ENCODE measurements at places on chromosomes 11 and 22.

GRCh38 chr11:107041088-107041444, 22.8 kb upstream of the GUCY1A2 start:
- DNase-seq: no peak

GRCh38 chr11:113072237-113072858, 111.1 kb downstream of the NCAM1 start:
- no peak for DNase-seq

DNA sequence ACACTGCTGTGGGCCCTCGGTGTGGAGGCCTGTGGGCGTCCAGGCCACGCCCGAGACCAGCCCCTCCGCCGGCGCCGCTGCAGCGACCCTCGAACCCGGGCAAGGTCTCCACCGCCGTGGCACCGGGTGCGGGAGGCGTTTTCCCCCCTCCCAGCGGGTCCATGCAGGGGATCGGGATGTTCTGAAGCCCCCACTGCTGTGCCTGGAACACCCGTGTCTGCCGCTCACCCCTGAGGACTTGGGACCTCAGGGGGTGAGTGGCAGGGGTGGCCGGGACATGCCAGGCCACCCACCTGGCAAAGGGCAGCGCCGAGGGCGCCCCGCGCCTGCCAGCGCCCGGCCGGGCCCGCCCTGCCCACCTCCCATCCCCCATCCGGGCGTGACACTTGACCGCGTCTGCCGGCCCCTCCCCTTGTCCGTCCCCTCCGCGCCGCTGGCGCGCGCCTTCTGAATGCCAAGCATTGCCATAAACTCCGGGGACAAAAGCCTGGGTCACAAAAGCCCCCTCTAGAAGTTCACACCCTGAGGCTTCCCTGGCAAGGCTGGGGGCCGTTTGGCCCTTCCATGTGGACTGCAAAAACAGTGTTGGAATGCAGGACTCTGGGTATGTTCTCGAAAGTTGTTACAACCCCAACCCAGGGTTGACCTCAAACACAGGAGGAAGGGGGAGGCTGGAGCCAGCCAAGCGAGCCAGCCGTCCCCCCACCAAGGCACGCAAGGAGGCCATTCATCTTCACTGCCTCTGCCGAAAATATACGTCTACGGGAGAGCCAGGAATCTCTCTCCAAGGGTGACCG, 819 bp upstream of the KCNQ1OT1 start:
- DNase-seq: no peak

GRCh38 chr11:7484645-7485044, 661 bp upstream of the OLFML1 start:
- DNase-seq: no peak

DNA sequence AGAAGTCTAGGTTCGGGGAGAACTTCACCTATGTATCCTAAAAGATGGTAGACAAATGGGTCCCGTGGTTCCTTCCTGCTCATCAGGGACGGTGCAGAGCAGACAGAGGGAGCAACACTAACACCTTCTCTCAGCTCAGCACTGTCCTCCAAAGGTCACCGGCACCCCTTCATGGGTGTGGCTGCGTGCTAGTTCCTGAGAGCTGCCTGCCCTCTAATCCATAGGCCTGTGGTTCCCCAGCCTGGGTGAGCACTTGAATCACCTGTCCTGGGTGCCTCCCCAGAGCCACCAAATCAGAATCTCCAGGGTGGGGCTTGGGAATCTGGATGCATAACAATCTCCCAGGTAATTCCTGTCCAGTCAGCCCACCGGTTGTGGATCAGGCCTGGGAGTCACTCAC, 113.9 kb upstream of the TMEM45B start:
- DNase-seq: no peak

DNA sequence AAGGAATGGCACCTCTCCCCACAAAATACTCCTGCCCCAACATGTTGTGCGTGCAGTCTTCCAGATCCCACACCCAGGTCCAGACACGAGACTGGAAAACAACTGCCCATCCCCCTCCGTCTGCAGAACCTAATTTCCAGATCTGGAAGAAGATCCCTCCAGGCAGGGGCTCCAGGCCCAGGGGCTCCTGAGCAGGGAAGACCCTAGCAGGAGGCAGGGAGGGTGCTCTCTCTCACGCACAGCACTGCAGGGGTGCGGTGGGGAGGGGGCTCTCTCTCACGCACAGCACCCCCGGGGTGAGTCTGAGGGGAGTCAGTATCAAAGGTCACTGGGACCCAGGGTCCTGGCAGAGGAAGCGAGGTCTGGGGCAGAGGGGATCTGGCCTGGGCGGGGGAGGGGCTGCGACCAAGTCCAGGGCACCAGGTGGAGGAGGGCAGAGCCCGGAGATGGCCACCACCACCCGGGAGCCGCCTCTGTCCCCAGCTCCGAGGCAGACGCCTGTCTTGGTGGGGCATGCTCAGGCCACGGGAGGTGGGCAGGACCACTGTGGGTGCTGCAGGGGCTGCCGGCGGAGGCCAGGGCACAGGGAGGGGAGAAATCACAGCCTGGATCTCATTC, 1.7 kb downstream of the MLC1 start:
- no peak for DNase-seq

- DNase-seq: no peak
Observed at GRCh38 chr22:39254122-39254521, 9.3 kb upstream of the PDGFB start.

GRCh38 chr11:132026746-132027145, 656.3 kb downstream of the NTM start:
- DNase-seq: no peak

DNA sequence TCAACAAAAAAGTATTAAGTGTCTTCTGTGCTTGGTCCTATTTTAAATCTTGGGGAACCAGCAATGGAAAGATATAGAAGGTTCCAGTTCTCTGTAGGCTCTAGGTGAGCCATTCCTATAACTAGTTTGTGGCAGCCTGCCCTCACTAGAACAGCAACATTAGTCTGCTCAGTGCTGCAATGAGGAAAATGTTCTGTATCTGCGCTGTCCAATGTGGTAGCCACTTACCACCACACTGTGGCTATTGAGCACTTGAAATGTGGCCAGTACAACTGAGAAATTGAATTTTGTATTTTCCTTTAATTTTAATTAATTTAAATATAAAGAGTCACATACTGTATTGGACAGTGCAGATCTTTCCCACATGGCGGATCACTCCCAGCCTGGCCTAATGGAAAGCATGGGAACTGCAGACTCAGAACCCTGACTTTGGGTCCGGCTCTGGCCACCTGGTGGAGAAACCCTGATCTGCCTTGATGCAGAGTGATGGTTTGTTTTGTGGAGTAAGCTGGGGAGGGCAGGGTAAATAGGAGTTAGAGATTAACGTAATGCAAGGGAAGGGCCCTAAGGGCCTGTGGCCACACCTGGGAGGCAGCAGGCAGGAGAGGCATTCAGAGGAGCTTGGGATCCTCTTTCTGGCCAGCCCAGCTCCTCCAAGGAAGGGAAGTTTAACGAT, 101.0 kb downstream of the ME3 start:
- DNase-seq: no peak

DNA sequence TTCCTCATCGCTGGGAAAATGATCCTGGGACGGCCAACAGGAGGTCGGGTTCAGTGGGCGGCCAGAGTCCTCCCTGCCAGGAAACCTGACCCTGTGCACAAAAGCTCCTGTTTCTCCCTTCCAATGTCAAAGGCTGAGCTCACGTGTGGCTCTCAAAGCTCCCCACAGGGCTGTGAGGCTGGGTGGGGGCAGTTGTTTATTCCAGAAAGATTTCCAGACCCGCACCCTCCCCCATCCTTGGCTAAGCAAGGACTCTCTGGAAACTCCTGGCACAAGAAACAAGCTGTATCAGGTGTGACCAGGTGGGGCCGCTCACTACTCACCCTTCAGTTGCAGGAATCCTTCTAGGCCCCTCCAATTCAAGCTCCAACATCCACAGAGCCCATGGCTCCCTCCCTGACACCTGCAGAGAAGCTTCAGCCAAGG, 131.9 kb downstream of the SHANK2 start:
- DNase-seq: no peak

- DNase-seq: no peak
Observed at GRCh38 chr22:22552630-22553029, 6.4 kb downstream of the PRAME start.

GRCh38 chr11:46277313-46277621, 195 bp upstream of the CREB3L1 start:
- DNase-seq: no peak

- DNase-seq: no peak
Observed at GRCh38 chr22:44317123-44317444, 4.3 kb upstream of the SHISAL1 start.

- no peak for DNase-seq
Observed at GRCh38 chr11:42410251-42410955, 901.4 kb upstream of the API5 start.

GRCh38 chr11:20134991-20135736, 25.1 kb downstream of the DBX1 start:
- DNase-seq: no peak

- no peak for DNase-seq
Observed at GRCh38 chr22:25546751-25547150, 17.7 kb upstream of the GRK3 start.
